Left kidney (tissue), 8 donors: ENCODE measurements at places on chromosomes 5 and 9. TPM values are rescaled to one million over a fixed set of nuclear protein-coding genes. Genes with fewer than 3 reads are reported as not detected.
A peak's percentile ranks its signal among the peaks of the same experiment; 100 is the strongest.

GRCh38 chr9:121841771-121842611 is 190.6 kb downstream of the DAB2IP start:
- no peak for DNase-seq

Gene COL15A1
- polyA plus RNA-seq = 21.6 TPM

GRCh38 chr5:34511915-34512314 is 144.2 kb upstream of the RAI14 start:
- DNase-seq = no peak

Gene GM2A
- 28.2 TPM for polyA plus RNA-seq

- DNase-seq = peak; percentile 82
Measured at GRCh38 chr9:23829580-23830475, 3.8 kb upstream of the ELAVL2 start.

DNA sequence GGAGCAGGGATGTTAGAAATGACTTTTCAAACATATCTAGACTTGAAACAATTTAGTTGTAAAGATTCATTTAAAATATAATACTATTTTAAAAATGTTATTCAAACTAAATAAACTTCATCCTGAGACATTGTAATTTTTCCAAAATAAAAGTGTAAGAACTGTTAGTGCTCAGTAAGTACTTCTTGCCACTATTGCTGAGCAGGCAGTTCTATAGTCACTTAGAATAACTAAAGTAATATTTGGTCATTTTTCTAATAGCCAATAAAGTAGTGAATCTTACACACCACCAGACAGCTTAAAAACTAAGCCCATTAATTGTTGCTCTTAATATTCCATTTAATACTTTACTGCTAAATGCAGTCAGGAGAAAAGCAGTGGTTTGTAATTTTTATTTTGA is 1120.0 kb upstream of the CDH10 start:
- DNase-seq = no peak

Gene PALM2AKAP2
- 11.0 TPM for polyA plus RNA-seq

- DNase-seq = no peak
Measured at GRCh38 chr5:126597156-126597555, 2.1 kb upstream of the ALDH7A1 start.

GRCh38 chr9:97518909-97519307 is 17.4 kb downstream of the TMOD1 start:
- DNase-seq = peak; percentile 54

Gene PGGT1B
- 38.5 TPM for polyA plus RNA-seq

Gene LMX1B
- polyA plus RNA-seq = 18.3 TPM

Gene LRRC19
- polyA plus RNA-seq = 19.4 TPM

Gene EPB41L4A
- 30.8 TPM for polyA plus RNA-seq

GRCh38 chr9:36866840-36867239 is 167.2 kb downstream of the PAX5 start:
- DNase-seq = no peak

DNA sequence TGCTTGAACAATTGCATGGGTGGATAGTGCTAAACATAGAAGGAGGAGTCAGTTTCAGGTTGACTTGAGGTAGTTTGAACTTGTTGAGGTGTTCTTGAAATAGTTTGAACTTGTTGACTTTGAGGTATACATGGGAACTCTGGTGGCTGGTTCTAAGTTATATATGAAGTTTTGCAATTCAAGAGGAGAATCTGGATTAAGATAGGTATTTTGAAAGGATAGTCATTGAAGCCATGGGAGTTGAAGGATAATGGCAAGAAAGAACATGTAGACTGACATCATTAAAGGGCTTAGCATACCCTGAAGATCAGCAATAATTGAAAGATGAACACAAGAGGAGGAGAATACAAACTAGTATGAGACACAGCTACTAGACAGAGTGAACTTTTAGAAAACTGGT is 181.9 kb upstream of the MRPS30 start:
- DNase-seq = no peak

- no peak for DNase-seq
Measured at GRCh38 chr5:159195775-159196174, 13.6 kb downstream of the RNF145 start.

GRCh38 chr9:107307331-107307730 is 24.3 kb downstream of the RAD23B start:
- DNase-seq = no peak

Gene KIF20A
- 61.8 TPM for polyA plus RNA-seq

GRCh38 chr9:16869882-16870595 is 431 bp downstream of the BNC2 start:
- no peak for DNase-seq

Gene TMEM215
- 0.12 TPM for polyA plus RNA-seq

Gene EGFLAM
- polyA plus RNA-seq = 10.6 TPM

DNA sequence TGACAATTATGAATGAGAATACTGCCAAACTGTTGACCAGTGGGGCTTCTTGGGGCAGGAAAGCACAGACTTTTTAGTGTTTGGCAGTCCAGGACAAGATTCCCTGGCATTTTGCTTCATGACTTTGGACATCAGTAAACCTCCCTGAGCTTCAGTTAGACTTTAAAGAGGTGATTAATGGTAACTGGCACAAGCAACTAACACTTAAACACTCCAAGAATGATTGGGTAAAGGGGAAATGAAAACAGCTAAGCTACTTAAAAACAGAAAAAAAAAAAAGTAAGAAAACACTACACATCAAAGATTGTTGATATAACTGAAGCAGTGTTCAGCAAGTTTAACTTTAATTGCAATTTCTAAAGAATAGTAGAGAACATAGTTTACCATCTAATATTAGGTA is 13.4 kb downstream of the PAIP1 start:
- no peak for DNase-seq

GRCh38 chr9:137046088-137046787 is at the start of gene NPDC1:
NPDC1 (minus strand) TSS chr9:137046177; CDS start chr9:137045989, 188 bp downstream.
- peak; percentile 79 for DNase-seq

DNA sequence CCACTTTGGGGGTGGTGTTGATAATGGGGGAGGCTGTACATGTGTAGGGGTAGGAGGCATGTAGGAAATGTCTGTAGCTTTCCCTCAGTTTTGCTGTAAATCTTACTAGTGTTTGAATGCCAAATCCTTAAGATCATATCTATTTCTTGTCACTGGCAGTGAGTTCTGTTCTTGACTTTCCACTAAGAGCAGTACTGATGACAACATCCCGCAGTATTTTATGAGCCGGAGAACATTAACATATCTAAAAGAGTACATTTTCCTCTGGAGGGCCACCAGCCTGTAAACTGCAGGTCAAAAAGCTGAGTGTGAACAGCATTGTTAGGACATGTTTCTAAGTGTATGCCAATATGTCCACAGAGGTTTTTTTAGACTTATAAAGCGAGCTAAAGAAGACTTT is 2.5 kb upstream of the HSPB3 start:
- no peak for DNase-seq

GRCh38 chr5:145500710-145501109 is 334.4 kb downstream of the PRELID2 start:
- DNase-seq = peak; percentile 56

GRCh38 chr9:125387861-125388524 is 126.4 kb downstream of the GAPVD1 start:
- DNase-seq = no peak

Gene ANKRD55
- polyA plus RNA-seq = 1.1 TPM

- no peak for DNase-seq
Measured at GRCh38 chr5:158546748-158547147, 553.0 kb downstream of the EBF1 start.

- no peak for DNase-seq
Measured at GRCh38 chr5:112401924-112402323, 17.2 kb downstream of the EPB41L4A start.

Gene VAV2
- polyA plus RNA-seq = 35.2 TPM

DNA sequence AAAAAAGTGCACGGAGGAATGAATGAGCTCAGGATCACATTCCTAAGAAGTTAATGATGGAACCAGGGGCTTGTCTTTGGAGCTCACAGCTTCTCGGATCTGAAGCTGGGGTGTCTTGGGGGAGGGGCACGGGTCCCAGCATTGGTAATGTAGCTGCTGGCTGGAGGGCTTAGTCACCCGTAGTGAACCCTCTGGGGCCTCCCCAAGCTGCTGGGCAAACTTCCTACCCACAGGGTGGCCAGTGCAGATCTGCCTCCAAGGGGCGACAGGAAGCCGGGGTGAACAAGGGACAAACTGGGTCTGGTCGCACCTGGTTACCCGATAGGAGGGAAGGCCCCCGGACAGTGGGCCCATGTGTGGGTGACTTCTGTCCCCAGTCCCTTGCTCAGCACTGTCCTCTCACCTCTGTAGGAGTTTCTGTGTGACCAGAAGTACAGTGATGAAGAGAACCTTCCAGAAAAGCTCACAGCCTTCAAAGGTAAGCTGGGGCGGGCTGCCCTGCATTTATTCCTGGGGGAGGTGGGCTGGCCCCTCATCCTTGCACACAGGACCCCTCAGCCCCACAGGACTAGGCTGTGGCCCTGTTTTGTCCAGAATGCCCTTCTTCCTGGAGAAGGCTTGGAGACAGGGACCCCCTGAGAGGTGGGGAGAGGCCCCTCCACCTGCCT is 14.1 kb upstream of the NUP214 start:
- DNase-seq = no peak

Gene PDLIM4
- 11.1 TPM for polyA plus RNA-seq

DNA sequence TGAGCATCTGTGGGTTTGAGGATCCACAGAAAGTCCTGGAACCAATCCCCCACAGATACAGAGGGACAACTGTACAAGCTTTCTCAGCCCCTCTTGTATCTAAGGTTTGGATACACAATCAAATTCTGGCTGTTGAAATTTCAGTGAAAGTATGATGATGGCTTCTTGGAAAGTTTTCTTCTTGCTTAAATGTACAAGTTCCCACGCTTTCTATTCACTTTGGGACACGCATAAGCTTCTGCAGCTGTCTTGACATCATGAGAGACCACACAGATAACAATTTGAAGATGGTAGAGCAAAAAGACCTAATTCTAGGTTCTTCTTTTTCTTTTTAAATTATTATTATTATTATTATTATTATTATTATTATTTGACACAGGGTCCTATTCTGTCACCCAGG is 31.6 kb upstream of the ARL15 start:
- no peak for DNase-seq

Gene PCDHGA12
- polyA plus RNA-seq = 1.5 TPM

DNA sequence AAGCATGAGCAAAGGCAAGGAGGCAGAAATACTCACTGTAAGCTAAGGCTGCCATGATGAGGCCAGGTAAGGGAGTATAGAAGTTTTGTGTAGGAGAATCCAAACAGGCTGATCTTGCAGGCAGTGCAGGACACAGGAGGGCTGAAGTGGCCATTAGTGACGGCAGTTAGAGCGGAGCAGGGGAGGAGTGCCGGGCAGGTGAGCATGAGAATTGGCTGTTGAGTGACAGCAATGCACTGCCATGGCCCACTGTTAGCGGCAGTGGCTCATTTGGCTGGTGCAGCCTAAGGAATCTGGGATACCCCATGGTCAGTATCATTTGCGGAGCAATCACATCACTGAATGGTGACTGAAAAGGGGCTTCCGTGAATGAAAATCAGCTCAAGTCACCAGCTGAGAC is 22.8 kb downstream of the RGS3 start:
- no peak for DNase-seq

GRCh38 chr5:136295914-136296313 is 69.4 kb downstream of the TRPC7 start:
- DNase-seq = no peak

DNA sequence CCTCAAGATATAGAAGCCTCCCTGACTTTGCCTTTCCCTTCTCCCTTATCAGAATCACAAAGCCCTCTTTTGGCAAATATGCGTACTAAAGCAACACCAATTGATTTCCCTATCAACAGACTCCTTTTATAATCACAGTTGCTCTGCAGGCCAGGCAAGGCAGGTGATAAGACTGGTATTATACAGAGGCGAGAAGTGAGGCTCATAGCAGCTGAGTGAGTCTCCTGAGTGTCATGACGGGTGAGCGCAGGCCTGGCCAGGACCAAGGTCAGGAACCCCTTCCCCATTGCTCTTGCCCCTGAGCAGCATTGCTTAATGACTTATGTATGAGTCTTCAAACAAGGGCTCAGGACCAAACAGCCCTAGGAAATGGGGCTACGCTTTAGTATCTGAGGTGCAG is 70.8 kb downstream of the FBXO38 start:
- DNase-seq = no peak

- no peak for DNase-seq
Measured at GRCh38 chr5:149904293-149904886, 40.2 kb downstream of the PDE6A start.

GRCh38 chr5:8613078-8613685 is 744.2 kb downstream of the MTRR start:
- no peak for DNase-seq

DNA sequence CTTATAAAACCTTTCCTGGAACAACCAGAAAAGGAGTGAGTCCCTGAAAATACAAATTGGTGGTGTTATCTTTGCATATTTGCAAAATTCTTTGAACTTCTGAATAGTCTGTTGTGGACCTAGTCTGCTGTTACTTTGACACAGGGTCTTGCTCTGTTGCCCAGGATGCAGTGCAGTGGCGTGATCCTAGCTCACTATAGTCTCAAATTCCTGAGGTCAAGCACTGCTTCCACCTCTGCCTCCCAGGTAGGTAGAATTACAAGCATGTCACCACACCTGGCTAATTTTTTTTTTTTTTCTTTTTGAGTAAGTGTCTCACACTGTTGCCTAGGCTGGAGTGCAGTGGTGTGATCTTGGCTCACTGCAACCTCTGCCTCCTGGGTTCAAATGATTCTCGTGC is 43.7 kb upstream of the SPRY4 start:
- no peak for DNase-seq

Gene CDHR2
- polyA plus RNA-seq = 25.0 TPM

DNA sequence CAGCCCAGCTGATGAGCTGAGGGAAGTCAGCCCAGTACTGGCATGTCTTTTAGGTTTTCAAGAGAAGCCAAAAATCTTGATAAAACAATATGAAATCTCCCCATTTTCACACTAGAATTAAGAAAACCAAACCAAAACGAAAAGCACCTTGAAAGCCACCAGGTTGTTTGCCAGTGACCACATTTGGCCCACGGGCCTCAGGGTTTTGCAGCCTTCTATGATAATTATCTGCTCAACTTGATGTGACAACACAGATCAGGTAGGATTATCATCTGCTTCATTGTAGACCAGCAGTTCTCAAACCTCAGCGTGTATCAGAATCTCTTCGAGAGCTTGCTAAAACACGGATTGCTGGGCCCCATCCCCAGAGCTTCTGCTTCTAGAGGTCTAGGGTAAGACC is 101.4 kb downstream of the GALNT10 start:
- DNase-seq = no peak

Gene NDOR1
- 12.2 TPM for polyA plus RNA-seq

GRCh38 chr9:125043631-125044030 is 99.7 kb downstream of the SCAI start:
- no peak for DNase-seq

GRCh38 chr5:61100437-61100836 is 61.8 kb downstream of the SMIM15 start:
- no peak for DNase-seq

Gene C9orf50
- polyA plus RNA-seq = 0.30 TPM

Gene PDE8B
- polyA plus RNA-seq = 6.0 TPM

- no peak for DNase-seq
Measured at GRCh38 chr9:87071473-87071872, 124.2 kb upstream of the GAS1 start.

Gene OBP2B
- polyA plus RNA-seq = not detected

GRCh38 chr5:143106174-143106573 is 297.3 kb downstream of the NR3C1 start:
- no peak for DNase-seq

DNA sequence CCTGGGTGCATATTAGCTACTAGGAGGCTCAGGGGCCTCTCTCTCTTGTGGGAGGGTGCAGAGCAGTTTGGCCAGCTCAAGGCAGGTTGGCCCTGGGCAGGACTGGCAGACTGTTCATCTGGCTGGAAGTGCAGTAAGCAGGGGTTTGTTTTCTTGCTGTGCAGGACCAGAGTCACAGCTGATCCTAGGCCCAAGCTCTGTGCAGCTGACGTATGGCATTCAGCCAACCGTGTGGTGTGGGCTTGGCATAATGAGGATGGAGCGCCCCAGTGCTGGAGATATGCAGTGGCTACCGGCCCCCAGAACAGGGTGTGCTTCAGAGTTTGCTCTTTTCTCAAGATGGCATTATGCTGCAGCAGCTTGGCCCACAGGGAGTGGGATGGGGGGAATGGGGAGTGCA is 31.0 kb upstream of the PHF24 start:
- no peak for DNase-seq
